ENCODE measurements at places on chromosomes 16 and 17.
A peak's percentile ranks its signal among the peaks of the same experiment; 100 is the strongest.

DNA sequence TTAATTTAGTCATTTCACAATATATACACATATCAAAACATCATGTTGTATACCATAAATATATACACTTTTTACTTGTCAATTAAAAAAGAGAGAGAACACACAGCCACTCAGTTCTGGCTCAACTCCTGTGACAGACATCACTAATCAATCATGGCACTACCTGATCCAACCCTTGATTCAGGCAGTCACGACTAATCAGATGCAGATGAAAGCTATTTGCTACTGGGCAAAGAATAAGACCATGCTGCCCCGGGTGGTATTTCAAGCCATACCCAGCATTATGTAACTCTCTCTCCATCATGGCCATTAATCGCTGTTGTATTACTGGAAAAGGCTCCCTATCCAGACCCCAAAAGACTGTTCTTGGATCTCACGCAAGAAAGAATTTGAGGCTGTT lies 345.7 kb downstream of the HAPSTR1 start:
- no peak for DNase-seq

GRCh38 chr17:20228410-20228809 lies 219.3 kb downstream of the SPECC1 start:
- no peak for DNase-seq

- no peak for DNase-seq
These were observed 4.1 kb downstream of the CCL4L2 start for GRCh38 chr17:36214918-36215317.

DNA sequence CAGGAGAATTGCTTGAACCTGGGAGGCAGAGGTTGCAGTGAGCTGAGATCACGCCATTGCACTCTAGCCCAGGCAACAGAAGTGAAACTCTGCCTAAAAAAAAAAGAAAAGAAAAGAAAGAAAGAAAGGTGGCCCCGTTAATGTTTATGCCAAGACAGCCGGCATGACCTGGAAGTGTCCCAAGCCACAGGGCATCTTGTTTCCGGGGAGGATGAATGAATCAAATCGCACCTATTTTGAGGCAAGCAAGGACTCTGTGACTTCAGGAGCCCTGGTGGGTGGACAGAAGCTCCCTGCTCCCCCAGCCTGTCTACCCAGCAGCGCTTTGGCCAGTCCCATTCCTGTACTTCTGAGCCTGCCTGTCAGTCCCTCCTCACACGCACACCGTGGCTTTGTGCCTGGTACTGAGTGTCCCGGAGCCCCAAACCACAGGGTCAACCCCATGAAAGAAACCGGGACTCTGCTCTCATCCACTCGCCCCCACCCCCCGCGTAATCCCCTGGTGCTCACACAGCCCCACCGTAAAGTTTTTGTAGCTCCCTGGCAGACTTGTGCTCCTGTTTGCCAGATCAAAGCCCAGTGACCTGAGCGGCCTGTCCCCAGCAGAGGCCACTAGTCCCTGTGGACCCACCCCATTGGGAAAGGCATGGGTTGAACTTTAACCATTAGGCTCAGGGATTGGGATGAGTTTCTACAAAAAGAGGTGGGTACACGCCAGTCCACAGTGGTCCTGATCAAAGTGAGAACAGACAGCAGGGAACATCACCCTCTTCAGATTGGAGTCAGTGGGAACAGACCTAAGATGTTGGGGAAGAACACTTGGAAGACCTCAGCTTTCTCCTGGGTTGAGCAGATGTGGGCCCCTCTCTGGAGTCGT lies 19.3 kb downstream of the CD2BP2 start:
- DNase-seq: no peak

- DNase-seq: no peak
These were observed 192.2 kb upstream of the WSCD1 start for GRCh38 chr17:5877948-5878347.

DNA sequence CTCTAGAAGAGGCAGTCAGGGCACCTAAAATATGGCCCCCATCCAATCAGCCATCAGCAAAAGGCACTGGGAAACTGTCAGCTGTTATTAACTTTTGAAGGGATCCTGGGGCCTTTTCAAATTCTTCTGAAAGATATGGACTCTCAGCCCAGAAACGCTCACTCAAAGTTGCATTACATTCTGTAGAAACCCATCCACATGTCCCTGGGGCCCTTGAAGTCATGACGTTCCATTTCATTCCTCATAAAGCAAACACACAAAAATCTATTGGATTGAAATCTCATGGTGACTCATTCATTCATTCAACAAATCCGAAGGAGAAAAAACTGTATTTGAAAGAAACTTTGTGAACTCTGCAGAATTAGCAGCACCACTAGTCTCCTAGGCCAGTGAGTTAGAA lies 215.3 kb downstream of the C16orf95 start:
- DNase-seq: peak; percentile 78

- no peak for DNase-seq
These were observed 662.8 kb downstream of the WWOX start for GRCh38 chr16:78762222-78762621.

GRCh38 chr16:88681709-88682451 lies 4.4 kb downstream of the SNAI3 start:
- no peak for DNase-seq

GRCh38 chr17:10881959-10882358 lies 44.1 kb upstream of the PIRT start:
- DNase-seq: no peak

DNA sequence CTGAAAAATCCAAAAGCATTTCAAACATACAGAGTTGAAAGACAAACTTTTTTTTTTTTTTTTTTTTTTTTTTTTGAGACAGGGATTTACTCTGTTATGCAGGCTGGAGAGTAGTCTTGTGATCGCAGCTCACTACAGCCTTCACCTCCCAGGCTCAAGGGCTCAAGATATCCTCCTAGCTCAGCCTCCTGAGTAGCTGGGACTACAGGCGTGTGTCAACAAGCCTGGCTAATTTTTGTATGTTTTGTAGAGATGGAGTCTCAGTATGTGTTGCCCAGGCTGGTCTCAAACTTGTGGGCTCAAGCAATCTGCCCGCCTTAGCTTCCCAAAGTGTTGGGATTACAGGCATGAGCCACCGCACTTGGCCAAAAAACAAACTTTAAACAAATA lies 64.2 kb upstream of the KIFC3 start:
- no peak for DNase-seq

- DNase-seq: no peak
These were observed 25.4 kb upstream of the ADCY9 start for GRCh38 chr16:4141604-4142003.

DNA sequence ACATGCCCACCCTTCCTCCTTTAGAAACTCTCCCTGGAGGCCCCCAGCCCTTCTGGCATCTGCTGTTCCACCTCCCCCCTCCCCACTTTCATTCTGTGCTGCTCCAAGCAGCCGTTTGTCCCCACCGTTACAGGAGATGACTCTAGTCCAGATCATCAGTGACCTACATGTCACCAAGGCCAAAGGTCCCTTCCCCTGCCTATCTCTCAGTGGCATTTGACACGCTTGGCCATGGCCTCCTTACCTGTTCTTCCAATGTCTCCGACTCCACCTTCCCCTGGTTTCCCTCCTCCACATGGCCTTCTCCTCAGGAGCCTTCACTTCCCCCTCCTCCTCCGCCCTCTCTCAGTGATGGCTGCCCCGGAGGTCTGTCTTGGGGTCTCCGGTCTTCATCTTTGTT lies 9.4 kb downstream of the TMEM92 start:
- DNase-seq: no peak

DNA sequence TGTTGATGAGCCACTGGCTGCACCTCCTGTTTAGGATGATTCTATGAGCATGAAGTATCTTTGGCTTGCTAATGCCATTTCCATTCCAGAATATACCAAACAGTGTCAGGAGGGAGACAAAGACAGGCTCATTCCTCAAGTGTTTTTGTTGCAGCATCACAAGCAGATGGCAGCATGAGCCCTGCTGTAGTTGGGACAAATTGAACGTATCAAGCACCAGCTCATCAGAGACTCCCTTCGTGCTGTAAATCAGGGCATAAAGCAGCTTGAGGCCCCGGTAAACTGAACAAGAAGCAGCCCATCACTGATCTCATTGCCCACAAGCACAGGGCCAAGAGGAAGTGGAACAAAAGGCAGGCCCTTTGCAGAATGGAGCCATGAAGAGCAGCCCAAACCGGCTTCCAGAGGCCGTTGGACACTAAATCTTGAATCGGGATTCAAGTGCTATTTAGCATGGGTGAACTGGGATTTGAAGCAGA lies 45.9 kb upstream of the HS3ST3A1 start:
- DNase-seq: peak; percentile 55
